ENCODE measurements at places on chromosomes 7 and 10.

DNA sequence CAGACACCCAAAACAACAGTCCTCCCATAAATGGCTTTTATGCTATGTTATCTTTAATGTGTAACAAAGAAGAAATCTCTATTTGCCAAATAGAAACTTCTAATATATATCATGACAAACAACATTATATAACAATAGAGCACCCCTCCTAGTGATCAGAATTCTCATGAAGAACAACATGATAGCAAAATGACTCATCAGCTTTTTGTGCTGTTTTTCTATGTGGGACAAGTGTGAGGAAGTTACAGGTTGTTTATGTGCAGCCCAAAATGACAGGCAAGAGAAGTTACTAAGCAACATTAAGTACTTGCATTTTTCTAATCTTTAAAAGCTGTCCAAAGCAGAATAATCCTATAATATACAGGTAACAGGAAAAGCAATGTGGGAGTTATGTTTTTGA lies 7.7 kb downstream of the DGKB start:
- no peak for DNase-seq

- DNase-seq: no peak
Observed at GRCh38 chr7:14229047-14229446, 239.6 kb upstream of the ETV1 start.

- DNase-seq: no peak
Observed at GRCh38 chr10:98261436-98262277, 6.3 kb downstream of the LOXL4 start.

GRCh38 chr7:40200791-40201190 lies 66.0 kb downstream of the SUGCT start:
- no peak for DNase-seq

DNA sequence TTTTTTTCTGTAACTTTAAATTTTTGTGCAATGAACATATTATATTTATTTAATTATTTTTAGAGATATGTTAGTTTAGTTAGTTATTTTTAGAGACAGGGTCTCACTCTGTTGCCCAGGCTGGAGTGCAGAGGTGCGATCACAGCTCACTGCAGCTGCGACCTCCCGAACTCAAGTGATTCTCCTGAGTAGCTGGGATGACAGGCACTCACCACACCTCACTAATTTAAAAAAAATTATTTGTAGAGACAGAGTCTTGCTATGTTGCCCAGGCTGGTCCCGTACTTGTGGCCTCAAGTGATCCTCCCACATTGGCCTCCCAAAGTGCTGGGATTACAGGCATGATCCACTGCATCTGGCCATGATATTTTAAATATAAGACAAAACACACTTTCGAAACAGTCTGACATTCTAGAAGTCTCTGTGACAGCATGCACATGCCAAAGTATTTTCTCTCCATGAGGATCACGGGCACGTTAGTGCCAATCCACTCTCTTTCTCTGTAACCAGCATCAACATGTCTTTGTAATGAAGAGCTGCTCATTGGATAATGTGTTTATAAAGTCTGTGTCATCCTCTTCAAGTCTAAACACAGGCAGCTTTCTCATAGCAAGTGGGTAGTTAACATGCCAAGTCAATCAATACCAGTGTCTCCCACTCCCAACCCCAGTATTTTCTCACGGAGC lies 137.4 kb downstream of the GLI3 start:
- no peak for DNase-seq

DNA sequence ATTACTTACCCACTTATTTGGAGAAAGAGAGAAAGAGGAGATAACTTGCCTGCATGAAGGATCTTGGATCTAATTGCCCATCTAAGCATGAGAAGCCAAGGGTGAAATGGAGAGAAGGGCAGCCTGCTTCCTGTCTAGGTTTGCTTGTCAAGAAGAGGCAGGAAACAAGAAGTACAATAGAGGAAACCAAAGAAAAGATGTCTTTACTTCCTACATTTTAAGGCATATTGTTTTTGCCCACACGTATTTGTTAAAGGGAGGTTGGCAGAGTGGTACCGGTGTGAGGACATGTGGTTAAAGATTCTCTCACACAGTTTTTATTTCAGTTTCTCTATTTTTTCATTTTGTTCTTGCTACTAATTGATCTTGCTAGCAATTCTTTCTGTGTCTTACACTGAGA lies 6.0 kb upstream of the TAS2R38 start:
- no peak for DNase-seq

- no peak for DNase-seq
Observed at GRCh38 chr7:38411404-38411803, 138.0 kb upstream of the TARP start.

Measured in cortex of kidney (tissue), 1 donor.